Activated T-helper 1 cell treated with anti-CD3 and anti-CD28 coated beads, Interleukin-12 subunit alpha, Interleukin-12 subunit beta, Interleukin-2, Interleukin-4 antibody, amounts not matched to agents 30 ng/mL and 10 ng/mL and 1 ng/mL, durations not matched to agents 14 hours and 24 hours and 36 hours (primary cell): ENCODE measurements at places on chromosomes 16 and 17.

DNA sequence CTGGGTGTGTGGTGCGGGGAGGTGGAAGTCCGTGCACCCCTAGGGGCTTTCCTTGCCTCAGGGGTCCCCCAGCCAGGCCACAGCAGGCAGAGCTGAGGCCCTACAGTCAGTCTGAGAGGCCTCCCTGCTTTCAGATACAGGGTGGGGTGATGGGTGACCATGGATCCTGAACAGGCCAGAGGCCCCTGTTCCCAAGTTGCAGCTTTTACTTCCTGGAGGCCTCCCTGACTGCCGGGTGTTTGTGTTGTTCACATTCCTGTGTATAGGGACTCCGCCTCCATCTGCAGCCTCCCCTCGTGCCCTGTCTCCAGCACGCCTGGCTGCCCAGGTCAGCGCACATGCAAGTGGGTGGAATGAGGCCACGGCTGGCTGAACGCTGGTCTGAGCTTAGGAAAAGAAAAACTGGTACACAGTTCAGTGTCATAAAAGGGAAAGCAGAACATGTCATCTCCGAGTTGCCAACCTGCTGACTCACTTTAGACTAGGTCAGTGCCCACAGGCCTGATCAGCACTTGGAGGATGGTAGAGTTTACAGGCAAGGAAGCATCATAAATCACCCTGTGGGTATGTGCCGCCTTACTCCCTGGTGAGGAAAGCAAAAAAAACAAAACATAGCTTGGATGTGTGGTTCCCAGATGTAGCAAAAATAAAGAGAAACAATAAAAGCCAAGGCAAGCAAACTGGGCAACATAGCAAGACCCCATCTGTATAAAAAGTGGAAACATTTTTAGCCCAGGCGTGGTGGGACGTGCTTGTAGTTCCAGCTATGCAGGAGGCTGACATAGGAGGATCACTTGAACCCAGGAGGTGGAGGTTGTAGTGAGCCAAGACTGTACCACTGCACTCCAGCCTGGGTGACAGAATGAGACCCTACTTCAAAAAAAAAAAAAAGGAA is 6.2 kb upstream of the SLC7A6 start:
- H3K27me3 ChIP-seq: no peaks in the 10 kb centered on the region
- H3K4me1 ChIP-seq: peaks cover 17% of the 10 kb centered on the region
- no peak for DNase-seq
- H3K36me3 ChIP-seq: peaks cover 5% of the 10 kb centered on the region

DNA sequence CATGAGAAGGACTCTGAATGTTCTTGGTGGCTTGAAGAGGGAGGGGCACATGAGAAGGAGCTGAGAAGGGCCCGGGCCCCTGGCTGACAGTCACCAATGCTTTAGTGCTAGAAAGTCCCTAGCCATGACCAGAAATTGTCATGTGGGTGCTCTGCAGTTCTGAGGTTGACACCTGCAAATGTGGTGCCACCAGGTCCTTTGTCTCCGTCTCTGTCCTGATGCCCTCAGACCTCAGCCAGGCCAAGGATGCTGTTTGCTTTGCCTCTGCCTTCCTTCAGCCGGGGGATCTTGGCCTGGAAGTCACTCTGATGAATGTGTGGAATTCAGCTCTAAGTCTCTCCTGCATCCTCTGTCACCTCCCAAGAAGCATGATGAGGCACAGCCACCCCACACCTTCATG is 63.6 kb downstream of the TNFRSF13B start:
- H3K4me3 ChIP-seq: no peak overlapping the region
- H3K27ac ChIP-seq: no peak overlapping the region
- H3K4me1 ChIP-seq: peaks cover 9% of the 10 kb centered on the region
- no peak for DNase-seq
- H3K36me3 ChIP-seq: no peaks in the 10 kb centered on the region

- no peaks in the 10 kb centered on the region for H3K36me3 ChIP-seq
- DNase-seq: no peak
- no peak overlapping the region for H3K4me3 ChIP-seq
- no peak overlapping the region for H3K27ac ChIP-seq
- H3K4me1 ChIP-seq: no peaks in the 10 kb centered on the region
Measured at GRCh38 chr17:36816214-36816906, 120.9 kb upstream of the LHX1 start.

DNA sequence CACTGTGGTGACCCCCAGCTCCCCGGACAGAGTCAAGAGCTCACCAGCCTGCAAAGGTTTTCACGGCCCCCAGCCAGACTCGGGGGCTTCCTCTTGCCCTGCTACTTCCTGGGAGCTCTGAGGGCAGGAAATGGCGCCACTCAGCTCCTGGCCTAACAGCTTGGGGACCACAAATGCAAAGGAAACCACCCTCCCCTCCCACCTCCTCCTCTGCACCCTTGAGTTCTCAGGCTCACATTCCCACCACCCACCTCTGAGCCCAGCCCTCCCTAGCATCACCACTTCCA is 375 bp upstream of the SPN start:
- peak; percentile 45 for DNase-seq
- peak overlapping the region; percentile 95 for H3K27ac ChIP-seq
- H3K4me1 ChIP-seq: peaks cover 64% of the 10 kb centered on the region
- H3K4me3 ChIP-seq: peak overlapping the region; percentile 95
- H3K27me3 ChIP-seq: peaks cover 2% of the 10 kb centered on the region
